ENCODE measurements at places on chromosomes 1 and 21.

DNA sequence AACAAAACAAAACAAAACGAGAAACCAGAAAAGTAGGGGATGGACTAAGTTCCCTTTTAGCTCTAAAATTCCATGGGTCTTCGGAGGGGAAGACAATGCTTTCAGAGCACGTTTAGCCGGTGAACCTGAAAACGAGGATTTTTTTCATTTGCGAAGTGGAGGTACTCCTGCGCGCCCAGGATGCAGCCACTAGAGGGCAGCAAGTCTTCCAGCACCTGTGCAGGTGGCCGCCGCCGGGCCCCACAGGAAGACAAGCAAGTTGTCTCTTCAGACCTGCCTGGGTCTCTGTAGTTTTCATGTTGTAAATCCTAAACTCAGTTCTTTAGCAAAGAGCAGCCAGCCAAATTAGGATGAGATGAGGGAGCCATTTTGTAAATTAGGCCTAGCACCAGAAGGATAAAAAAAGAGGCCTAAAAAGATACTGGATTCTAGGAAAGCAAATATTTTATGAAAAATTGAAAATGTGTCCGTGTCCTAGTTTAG lies 17.7 kb upstream of the SNX27 start:
- DNase-seq: peak; percentile 98

DNA sequence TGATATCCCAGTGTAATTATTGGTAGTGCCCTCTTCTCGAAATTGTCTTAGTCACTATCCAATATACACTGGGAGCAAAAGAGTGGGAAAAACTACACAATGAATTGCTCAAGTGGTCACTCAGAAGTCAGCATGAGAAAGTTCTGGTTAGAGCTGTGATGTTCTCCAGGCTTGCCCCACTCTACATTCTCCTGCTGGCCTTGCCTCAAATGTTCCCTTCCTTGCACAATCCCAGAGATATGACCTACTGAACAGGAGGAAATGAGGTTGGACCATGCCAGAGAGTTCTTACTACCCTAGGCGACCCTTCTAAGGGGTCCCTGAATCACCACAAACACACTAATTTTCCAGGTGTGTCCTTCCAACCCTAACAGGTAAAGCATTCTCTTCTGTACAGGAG lies 40.8 kb downstream of the GLUL start:
- DNase-seq: no peak

- DNase-seq: no peak
Measured at GRCh38 chr1:78047106-78047505, 1.3 kb downstream of the GIPC2 start.

DNA sequence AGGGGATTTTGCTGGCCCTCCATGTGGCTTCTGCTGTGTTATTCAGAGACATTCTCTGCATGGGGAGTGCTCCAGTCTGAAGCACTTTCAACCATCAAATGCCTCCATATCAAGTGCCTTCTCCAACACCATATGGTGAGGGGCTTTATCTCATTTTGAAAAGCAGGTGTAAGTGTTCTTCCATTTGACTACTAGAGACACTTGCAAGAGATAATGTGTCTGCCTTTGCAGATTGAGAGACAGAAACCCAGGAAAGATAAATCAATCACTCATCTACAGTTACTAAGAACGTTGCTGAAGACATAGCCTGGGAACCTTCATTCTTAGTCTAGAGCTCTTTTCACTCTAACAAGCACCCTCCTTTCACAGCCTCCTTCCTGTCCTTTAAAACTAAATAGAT lies 29.5 kb upstream of the REG4 start:
- DNase-seq: no peak

DNA sequence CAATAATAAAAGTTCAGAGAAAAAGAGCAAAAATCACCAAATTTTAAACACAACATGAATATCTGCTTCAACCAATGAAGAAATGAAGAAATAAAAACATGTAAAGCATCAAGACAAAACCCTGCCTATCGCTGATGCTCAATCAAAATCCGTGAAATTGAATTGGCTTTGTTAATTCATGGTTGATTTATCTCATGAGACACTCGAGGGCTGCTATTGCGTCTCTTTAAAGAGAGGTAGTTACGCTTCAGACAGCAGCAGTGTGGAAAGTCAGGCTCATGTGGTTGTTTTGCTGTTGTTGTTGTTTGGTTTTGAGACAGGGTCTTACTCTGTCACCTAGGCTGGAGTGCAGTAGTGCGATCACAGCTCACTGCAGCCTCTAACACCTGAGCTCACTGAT lies 65.5 kb upstream of the RGS7 start:
- no peak for DNase-seq
